Naive thymus-derived CD4-positive, alpha-beta T cell (primary cell): ENCODE measurements at places on chromosomes 5 and 9.

- DNase-seq, result no peak
Measured at GRCh38 chr9:123063896-123064295, 30.4 kb downstream of the GPR21 start.

- DNase-seq, result no peak
Measured at GRCh38 chr5:128082551-128083032, 974 bp upstream of the SLC12A2 start.

- no peak for DNase-seq
Measured at GRCh38 chr9:127162046-127162863, 39.8 kb upstream of the ANGPTL2 start.

DNA sequence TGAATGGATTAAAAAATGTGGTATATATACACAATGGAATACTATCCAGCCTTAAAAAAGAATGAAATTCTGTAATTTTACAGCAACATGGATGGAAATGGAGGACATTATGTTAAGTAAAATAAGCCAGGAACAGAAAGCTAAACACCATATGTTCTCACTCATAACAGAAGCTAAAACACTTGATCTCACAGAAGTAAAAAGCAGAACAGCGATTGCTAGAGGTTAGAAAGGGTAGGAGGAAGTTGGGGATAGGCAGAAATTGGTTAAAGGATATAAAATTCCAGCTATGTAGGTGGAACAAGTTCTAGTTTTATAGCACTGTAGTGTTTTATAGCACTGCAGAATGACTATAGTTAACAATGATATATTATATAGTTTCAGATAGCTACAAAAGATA lies 15.8 kb downstream of the MARCHF3 start:
- DNase-seq, result no peak

GRCh38 chr5:139660105-139660922 lies 12.2 kb downstream of the CXXC5 start:
- DNase-seq, result no peak

GRCh38 chr5:58012102-58012501 lies 447.8 kb downstream of the PLK2 start:
- no peak for DNase-seq

DNA sequence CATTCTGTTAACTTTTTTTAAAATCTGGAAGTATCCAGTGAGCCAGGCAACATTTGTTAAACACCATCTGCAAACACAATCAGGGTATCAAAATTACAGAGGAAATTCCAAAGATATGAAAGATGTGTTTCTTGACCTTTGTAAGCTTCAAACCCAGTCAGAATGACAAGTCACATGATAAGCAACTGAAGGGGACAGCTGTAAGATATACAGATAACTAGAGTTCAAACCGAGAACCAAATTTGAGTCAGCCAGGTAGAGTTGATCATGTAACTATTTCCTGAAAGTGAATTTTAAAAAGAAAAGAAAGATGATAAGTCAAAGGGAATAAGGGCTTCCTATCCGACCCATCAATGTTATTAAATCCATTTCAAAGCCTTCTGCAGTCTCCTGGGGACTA lies 196.2 kb downstream of the DEPDC1B start:
- DNase-seq, result no peak

GRCh38 chr5:132704875-132705274 lies 31.1 kb downstream of the IL4 start:
- no peak for DNase-seq

DNA sequence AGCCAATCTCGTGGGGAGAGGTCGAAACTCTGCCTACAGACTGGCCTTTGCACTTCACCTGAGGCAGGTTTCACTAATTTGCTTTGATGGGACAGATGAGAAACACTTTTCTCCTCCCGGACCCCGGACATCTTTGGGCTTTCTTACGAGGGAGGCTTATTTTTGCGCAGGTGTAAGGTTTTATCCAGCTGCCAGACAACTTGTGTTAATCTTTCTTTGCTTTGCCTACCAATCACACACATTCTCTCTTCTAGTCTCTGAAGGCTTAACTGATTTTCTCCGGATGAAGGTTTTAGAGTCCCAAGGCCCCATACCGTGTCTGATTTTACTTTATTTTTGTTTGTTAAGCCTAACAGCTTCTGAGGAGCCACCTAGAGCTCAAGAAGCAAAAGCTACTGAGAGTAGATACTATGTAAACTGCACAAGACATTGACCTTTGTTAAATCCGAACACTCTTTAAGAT lies 436 bp upstream of the EMB start:
- no peak for DNase-seq

GRCh38 chr5:141903261-141903660 lies 20.4 kb upstream of the DELE1 start:
- DNase-seq, result no peak

GRCh38 chr9:133387680-133388079 lies 11.5 kb downstream of the STKLD1 start:
- DNase-seq, result no peak

DNA sequence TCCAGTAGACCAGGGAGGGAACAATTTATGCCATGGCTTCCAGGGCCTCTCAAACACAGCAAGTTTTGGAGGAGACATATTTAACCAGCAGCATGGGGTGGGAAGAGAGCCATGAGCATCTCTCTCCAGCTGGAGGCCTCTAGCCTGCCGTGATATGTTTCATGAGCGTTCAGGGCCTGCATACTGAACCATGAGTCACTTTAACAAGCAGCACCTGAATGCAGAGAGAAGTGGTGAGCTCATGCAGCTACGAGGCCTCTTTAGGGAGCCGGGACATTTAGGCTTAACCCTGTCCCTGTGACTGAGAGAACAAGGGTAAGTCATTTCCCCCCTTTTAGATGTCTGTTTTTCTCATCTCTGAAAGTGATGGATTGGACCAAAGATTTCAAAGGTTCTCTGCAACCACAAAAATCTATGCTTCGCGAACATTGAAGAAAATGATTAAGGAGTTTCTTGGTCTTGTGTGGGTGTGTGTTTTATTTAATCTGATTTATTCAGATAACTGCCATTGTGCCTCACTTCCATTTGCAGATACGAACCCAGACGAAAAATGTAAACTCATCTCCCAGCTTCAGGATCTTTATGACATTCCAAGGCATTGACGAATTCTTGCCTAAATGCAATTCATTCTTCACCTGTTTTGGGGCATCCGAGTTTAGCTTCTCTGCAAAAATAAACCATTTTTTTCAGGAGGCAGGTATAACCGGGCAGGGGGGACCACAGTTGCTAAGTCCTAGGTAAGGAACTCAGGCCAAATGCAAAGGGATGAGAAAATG lies 157.0 kb downstream of the GABBR2 start:
- DNase-seq, result no peak

DNA sequence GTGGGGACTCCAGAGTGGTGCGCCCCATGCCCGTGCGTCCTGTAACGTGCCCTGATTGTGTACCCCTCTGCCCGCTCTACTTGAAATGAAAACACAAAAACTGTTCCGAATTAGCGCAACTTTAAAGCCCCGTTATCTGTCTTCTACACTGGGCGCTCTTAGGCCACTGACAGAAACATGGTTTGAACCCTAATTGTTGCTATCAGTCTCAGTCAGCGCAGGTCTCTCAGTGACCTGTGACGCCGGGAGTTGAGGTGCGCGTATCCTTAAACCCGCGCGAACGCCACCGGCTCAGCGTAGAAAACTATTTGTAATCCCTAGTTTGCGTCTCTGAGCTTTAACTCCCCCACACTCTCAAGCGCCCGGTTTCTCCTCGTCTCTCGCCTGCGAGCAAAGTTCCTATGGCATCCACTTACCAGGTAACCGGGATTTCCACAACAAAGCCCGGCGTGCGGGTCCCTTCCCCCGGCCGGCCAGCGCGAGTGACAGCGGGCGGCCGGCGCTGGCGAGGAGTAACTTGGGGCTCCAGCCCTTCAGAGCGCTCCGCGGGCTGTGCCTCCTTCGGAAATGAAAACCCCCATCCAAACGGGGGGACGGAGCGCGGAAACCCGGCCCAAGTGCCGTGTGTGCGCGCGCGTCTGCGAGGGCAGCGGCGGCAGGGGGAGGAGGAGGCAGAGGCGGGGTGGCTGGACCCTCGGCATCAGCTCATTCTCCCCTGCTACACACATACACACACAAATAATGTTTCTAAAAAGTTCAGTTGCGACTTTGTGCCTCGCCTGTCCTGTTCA lies 668 bp downstream of the GLIS3 start:
- DNase-seq, result peak; percentile 6

DNA sequence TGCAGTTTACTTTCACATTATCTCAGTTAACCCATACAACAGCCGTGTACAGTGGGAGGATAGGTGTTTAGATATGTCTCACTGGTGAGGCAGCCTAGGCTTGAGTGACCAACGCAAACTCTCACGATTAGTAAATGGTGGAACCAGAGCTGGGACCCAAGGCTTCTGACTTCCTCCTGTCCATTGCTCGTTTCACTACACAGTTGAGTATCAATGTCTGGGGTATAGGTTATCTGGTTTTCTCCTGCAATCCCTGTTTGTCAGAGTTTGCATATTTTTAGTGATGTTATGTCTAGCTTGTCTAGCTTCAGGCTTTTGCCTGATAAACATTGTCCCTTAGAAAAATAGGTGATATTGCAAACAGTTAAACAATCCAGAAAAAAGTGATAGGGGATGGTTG lies 62.6 kb downstream of the NUP214 start:
- no peak for DNase-seq

DNA sequence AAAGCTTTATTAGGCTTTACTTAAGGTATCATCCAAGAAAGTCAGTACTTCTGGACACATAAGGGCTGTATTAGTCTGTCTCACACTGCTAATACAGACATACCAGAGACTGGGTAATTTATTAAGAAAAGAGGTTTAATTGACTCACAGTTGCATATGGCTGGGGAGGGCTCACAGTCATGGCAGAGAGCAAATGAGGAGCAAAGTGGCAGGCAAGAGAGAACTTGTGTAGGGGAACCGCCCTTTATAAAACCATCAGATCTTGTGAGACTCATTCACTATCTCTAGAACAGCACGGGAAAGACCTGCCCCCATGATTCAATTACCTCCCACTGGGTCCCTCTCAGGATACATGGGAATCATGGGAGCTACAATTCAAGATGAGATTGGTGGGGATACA lies 49.2 kb upstream of the SLC44A1 start:
- no peak for DNase-seq

DNA sequence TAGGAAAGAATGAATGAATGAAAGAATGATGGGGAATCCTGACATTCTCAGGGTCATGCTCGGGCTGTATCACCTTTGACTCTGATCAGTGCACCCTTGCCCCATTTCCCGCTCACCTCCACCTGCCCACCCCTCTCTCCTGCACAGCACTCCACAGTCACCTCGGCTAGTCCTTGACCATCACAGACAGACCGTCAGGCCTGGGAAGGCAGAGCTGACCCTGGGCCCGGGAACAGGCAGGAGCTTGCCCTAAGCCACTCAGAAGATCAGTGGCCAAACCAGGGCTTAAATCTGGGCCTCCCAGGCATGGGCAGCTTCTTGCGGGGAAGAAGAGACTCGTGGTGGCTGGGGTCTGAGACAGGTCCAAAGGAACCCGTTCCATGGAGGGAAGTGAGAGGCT lies 3.6 kb downstream of the ST6GALNAC6 start:
- DNase-seq, result no peak

GRCh38 chr9:35464141-35465025 lies 25.5 kb upstream of the RUSC2 start:
- no peak for DNase-seq

- no peak for DNase-seq
Measured at GRCh38 chr5:11903121-11903613, 1.1 kb downstream of the CTNND2 start.

DNA sequence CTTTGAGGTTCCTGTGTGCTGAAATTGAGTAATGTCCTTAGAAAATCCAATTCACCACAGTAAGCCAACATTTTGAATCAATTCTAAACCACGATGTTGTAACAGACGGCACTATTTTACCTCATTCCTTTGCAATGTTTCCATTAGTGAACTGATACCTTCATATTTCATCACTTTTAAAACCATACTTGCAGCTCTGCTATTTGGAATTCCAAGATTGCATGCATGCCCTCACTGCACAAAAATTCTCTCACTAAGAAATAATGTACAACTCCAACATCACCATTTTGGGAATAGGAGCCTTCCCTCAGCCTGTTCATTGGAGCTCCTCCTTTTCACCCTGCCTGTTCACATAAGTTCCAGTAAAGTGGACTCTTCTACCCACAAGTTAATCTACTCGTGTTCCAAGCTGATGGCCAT lies 74.8 kb upstream of the TGFBR1 start:
- no peak for DNase-seq

DNA sequence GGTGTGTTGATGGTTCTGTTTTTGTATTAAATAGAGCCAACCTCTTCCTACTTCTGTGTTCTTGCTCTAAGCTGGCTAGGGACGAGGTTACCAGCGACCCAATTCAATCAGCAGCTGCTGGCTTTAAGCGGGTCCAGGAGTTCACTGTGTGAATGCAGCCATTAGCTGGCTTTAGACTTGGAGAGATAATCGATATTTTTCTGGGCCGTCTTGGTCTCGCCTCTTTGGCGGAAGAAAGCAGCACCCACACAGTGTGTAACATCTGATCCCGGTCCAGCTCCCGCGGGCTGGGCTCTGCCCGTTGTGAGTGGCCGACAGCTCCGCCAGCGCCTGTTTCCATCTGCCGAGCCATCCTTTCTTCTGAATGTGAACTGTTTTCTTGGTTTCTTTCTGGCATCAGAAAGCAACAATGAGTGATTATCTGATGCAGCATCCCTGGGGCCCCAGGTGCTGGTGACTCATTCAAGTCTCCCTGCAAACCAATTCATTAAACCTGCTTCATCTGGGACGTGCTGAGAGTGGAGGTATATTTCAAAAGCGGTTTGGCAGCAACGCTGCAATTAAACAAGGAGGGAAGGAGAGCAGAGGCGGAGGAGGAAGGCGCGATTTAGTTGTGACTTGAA lies 90.8 kb upstream of the IRX4 start:
- no peak for DNase-seq

DNA sequence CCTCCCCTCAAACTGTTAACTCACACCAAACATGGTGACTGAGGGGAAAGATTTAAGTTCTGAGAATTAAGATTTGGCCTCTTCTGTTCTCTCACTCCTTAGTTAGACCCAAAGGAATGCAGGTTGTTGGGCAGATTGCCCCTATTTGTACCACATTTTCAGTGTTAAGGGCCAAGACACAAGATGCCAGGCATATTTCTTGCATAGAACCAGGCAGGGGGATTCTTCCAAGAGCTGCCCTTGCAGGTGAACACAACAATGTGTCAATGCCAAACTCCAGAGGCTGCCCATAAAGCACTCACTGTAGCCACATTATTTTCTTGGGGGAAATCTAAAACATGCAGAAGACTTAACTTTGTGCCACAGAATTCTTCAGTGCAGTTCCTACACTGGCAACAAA lies 14.7 kb downstream of the MPDZ start:
- DNase-seq, result no peak
